ENCODE measurements at places on chromosomes 11 and 22. TPM values are rescaled to one million over a fixed set of nuclear protein-coding genes. Genes with fewer than 3 reads are reported as not detected.

The OR4A16 gene
- total RNA-seq = not detected

The DDI1 gene
- total RNA-seq = not detected

The RTN4RL2 gene
- 0.24 TPM for total RNA-seq

The IL18BP gene
- total RNA-seq = 9.5 TPM

GRCh38 chr22:29269731-29270474 lies 1.8 kb downstream of the EWSR1 start:
- no peak for DNase-seq

DNA sequence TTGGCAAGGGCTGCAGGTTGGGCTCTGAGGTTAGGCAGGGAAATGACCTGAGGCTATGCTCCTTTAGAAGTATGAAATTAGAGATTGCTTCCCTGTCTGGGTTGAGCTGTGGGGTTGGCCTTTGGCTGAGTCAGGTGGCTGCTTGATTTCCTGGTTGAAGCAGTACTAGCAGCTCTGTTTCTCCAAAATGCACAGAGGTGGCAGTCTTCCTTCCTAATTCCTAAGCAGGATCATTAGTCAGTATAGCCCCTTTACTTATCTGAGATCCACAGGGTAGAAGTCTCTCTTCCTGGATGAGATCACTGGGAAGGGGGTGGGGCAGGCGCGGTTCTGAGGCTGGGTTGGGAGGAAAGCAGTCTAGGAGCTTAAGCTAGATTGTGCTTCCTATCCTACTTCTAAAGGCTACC lies 1917.5 kb downstream of the LRRC4C start:
- no peak for DNase-seq

GRCh38 chr11:86161837-86162236 lies 82.7 kb upstream of the EED start:
- no peak for DNase-seq

GRCh38 chr22:49017482-49018329 lies 810.0 kb downstream of the BRD1 start:
- no peak for DNase-seq

DNA sequence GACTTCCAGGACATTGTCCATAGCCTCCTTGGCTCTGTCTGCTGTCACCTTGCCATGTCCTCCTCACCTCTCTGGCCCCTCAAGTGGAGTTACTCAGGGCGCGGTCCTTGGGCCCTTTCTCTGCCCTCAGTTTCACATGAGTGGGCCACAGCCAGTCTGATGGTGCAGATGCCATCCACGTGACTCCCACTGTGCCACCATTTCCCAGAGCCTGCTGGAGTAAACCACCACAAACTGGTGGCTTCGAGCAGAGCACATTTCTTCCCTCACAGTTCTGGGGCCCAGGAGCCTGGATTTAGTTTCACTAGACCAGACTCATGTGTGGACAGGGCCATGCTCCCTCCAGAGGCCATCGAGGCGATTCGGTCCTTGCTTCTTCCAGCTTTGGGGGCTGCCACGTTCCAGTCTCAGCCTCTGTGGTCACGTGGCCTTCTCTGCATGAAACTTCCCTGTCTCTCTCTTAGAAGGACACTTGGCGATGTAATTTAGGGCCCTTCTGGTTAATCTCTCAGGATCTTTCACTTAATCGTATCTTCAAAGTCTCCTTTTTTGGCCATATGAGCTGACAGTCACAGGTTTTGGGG lies 14.6 kb downstream of the SMARCB1 start:
- DNase-seq = no peak

GRCh38 chr11:7974668-7975067 lies 9.4 kb upstream of the NLRP10 start:
- DNase-seq = no peak

DNA sequence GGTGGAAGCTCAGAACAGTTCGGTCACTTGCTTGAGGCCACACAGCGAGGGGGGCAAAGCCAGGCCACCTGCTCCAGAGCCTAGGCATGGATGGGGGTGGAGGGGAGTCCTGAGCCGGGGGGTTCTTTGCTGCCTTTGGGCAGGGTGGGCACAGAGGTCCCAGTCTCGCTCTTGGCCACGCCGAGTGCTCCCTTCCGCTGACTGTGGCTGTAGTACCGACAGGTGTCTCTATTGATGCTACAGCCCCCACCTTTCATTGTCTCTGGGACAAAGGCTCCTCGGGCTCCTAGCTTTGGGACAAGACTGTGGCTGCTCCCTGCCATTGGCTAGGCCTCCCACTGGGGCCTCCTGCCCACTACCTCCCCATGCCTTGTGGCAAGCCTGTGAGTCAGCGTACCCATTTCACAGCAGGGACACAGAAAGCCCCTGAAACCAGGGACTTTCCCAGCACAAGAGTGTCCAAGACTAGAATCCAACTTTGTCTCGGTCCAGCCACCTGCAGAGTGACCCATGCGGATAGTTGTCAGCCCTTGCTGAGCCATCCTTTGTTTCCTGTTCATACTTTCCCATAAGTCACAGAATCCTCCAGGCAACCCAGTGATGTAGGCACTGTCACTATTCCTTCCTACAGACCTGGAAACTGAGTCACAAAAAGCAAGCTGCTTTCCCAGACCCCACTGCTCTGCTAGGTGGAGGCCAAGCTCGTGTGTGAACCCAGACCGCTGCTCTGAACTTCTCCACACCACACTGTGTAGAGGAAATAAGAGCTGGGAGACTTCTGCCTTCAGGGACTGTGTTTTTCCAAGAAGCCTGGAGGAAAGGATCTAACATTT lies 17.2 kb downstream of the MYEOV start:
- DNase-seq = no peak

- DNase-seq = no peak
These were observed 186.5 kb downstream of the KIF18A start for GRCh38 chr11:27921472-27921871.

- no peak for DNase-seq
These were observed 4.3 kb upstream of the OR52E1 start for GRCh38 chr11:5065027-5065426.

GRCh38 chr11:46672381-46672839 lies 28.0 kb downstream of the ARHGAP1 start:
- DNase-seq = no peak

GRCh38 chr11:19268909-19269308 lies 28.2 kb upstream of the E2F8 start:
- DNase-seq = no peak

DNA sequence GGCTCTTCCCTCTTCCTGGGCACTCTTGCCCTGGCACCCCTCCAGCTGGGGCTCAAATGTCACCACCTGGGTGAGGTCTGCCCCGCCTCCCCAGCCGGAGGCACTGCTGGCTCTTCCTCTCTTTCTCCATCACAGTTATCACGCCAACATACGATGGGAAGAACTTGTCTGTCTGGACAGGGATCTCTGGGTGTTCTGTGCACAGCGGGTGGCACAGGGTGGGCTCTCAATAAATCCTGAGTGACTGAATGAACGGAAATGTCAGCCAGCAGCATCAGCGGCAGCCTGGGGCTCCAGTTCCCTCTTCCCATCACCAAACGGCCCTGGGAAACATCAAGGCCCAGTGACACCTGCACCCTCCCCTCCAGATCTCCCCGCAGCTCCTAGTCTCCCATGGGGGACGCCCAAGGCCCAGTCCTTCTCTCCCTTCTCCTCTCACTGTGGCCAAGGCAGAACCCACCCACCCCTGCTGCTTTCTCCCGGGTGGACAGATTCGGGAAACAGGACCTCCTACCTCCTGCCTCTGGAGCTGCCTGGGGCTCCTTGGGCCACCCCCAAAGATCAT lies 440 bp upstream of the SLC25A45 start:
- DNase-seq = no peak

DNA sequence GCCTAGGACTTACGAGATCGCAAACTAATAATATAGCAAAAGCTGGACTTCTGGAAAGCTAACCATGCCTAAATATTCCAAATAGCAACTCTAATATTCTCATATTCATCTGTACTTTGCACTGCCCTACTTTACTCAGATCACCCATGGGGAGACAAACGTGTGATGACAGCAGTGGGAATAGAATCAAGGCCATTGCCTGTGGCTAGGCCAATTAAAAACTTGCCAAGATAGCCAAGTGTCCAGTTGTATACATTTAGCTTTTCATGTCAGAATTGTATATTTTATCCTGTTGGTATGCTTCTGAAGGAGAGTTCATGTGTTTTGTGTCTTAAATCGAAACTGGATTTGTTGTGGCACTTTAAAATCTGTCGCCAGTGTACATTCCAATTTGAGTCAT lies 1.2 kb upstream of the CEP126 start:
- DNase-seq = no peak

DNA sequence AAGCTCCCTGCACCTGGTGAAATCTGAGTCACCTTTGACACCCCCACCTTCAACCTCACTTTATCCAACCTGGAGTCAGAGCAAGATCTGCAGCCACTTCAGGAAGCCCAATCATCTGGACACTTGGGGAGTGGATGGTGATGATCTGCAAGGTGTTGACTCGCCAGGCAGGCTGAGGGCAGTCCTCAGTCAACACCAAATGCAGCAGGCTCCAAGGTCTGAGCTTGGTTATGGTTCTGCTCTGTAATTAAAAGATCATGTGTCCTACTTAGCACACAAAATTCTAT lies 446.9 kb downstream of the BRD1 start:
- no peak for DNase-seq

DNA sequence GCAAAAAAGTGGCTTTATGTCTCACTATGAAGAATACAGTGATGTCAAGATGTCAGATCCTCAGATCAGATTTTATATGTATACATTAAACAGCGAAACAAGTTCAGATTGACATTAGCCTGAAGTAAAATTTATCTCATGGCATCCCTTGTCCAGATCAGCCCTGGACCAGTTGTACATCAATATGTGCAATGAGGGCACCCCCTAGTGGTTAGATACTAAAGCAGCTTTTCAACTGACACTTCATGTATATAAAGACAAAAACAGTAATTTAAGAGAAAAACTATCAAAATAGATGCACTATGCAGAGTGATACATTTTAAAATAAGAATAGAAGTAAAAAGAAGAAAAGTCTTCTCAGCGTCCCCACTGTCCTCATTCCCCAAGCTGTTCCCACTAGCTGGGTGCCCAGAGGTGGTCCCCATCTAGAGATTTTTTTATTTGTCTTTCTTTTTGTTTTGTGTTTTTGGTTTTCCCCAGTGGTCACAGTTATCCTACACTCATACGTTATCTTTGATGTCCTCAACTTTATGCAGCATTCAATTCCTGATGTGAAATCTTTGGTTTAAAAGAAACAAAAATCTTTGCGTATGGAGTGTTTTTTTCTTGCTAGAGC lies 2193.4 kb upstream of the RAG2 start:
- DNase-seq = no peak

GRCh38 chr22:30427871-30428270 lies 2.3 kb downstream of the MTFP1 start:
- DNase-seq = no peak
